Activated CD8-positive, alpha-beta memory T cell treated with anti-CD3 and anti-CD28 coated beads for 36 hours (primary cell): ENCODE measurements at places on chromosomes 4 and X. TPM values are rescaled to one million over a fixed set of nuclear protein-coding genes. Genes with fewer than 3 reads are reported as not detected.

The NOX1 gene
- total RNA-seq = not detected

The GSX2 gene
- total RNA-seq = not detected

The HNRNPDL gene
- 407 TPM for total RNA-seq

The TMEM150C gene
- not detected for total RNA-seq

The SSX2 gene
- not detected for total RNA-seq

The SSX1 gene
- total RNA-seq = not detected

The EIF1AX gene
- 211 TPM for total RNA-seq

The CXCL11 gene
- total RNA-seq = 0.13 TPM

The PCDH18 gene
- not detected for total RNA-seq

The SORBS2 gene
- total RNA-seq = not detected

The SPIN2B gene
- total RNA-seq = 6.7 TPM

The PRPS2 gene
- 99.5 TPM for total RNA-seq

The PHOX2B gene
- not detected for total RNA-seq

The POF1B gene
- not detected for total RNA-seq

The SPANXN3 gene
- total RNA-seq = not detected

The ARHGEF6 gene
- total RNA-seq = 30.9 TPM

The PRR32 gene
- not detected for total RNA-seq

The SMIM31 gene
- total RNA-seq = not detected

The SERPINA7 gene
- total RNA-seq = not detected

The MAGEB17 gene
- not detected for total RNA-seq

The C4orf51 gene
- not detected for total RNA-seq

The RENBP gene
- total RNA-seq = 6.3 TPM

The IL1RAPL1 gene
- not detected for total RNA-seq

The HTN3 gene
- total RNA-seq = not detected

The OTC gene
- not detected for total RNA-seq

The LONRF3 gene
- 2.3 TPM for total RNA-seq

The SCOC gene
- 43.1 TPM for total RNA-seq

The L1CAM gene
- 0.19 TPM for total RNA-seq

The TMPRSS11B gene
- not detected for total RNA-seq

The USP26 gene
- not detected for total RNA-seq

The DUSP9 gene
- 0.11 TPM for total RNA-seq

The TDO2 gene
- not detected for total RNA-seq
